ENCODE measurements at places on chromosomes 7 and 10.

GRCh38 chr7:37916673-37917660, at the start of gene SFRP4:
SFRP4 (minus strand) TSS chr7:37916817; CDS start chr7:37916537, 280 bp downstream.
- no peaks in the 10 kb centered on the region for H3K36me3 ChIP-seq
- DNase-seq: peak; percentile 14
- H3K27me3 ChIP-seq: peaks cover 69% of the 10 kb centered on the region
- peak within 1 kb of the TSS; percentile 58 for H3K4me3 ChIP-seq

- H3K27me3 ChIP-seq: no peaks in the 10 kb centered on the region
- no peak overlapping the region for H3K27ac ChIP-seq
- no peaks in the 10 kb centered on the region for H3K36me3 ChIP-seq
- H3K4me3 ChIP-seq: no peak overlapping the region
- peaks cover 60% of the 10 kb centered on the region for H3K4me1 ChIP-seq
Observed at GRCh38 chr7:131370523-131370968, 42.9 kb downstream of the MKLN1 start.

DNA sequence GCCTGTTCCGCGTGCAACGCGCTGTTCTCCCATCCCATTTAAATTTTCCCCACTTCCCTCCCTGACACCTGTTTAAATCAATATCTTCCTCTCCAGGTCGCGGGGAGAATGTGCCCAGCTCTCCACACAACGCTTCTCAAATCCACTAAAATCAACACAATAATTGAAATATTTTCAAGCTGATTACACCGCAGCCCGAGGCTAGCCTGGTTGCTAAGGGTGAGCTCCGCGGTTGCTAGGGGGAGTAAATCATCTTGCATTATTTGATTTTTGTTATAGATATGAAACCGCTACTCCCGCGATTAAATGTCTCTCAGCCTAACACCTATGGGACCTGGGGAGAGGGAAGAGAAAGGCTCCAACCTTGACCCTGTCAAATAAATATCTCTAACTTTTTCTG, 36.2 kb downstream of the UNCX start:
- peaks cover 44% of the 10 kb centered on the region for H3K27me3 ChIP-seq
- H3K27ac ChIP-seq: no peak overlapping the region
- no peak for DNase-seq
- no peak overlapping the region for H3K4me3 ChIP-seq

GRCh38 chr7:128944487-128945236, 6.9 kb downstream of the IRF5 start:
- H3K27me3 ChIP-seq: no peaks in the 10 kb centered on the region
- no peak overlapping the region for H3K4me3 ChIP-seq
- H3K4me1 ChIP-seq: peaks cover 41% of the 10 kb centered on the region
- no peak for DNase-seq
- H3K27ac ChIP-seq: no peak overlapping the region
- no peaks in the 10 kb centered on the region for H3K36me3 ChIP-seq

- no peak overlapping the region for H3K27ac ChIP-seq
- no peaks in the 10 kb centered on the region for H3K4me1 ChIP-seq
- no peak for DNase-seq
- no peak overlapping the region for H3K4me3 ChIP-seq
Observed at GRCh38 chr7:140611641-140612040, 29.0 kb downstream of the DENND2A start.

- H3K4me1 ChIP-seq: peaks cover 61% of the 10 kb centered on the region
- H3K27me3 ChIP-seq: no peaks in the 10 kb centered on the region
- peak overlapping the region; percentile 97 for H3K27ac ChIP-seq
- H3K36me3 ChIP-seq: no peaks in the 10 kb centered on the region
- peak overlapping the region; percentile 98 for H3K4me3 ChIP-seq
Observed at GRCh38 chr10:102645388-102645740, 1.1 kb downstream of the TRIM8 start.

DNA sequence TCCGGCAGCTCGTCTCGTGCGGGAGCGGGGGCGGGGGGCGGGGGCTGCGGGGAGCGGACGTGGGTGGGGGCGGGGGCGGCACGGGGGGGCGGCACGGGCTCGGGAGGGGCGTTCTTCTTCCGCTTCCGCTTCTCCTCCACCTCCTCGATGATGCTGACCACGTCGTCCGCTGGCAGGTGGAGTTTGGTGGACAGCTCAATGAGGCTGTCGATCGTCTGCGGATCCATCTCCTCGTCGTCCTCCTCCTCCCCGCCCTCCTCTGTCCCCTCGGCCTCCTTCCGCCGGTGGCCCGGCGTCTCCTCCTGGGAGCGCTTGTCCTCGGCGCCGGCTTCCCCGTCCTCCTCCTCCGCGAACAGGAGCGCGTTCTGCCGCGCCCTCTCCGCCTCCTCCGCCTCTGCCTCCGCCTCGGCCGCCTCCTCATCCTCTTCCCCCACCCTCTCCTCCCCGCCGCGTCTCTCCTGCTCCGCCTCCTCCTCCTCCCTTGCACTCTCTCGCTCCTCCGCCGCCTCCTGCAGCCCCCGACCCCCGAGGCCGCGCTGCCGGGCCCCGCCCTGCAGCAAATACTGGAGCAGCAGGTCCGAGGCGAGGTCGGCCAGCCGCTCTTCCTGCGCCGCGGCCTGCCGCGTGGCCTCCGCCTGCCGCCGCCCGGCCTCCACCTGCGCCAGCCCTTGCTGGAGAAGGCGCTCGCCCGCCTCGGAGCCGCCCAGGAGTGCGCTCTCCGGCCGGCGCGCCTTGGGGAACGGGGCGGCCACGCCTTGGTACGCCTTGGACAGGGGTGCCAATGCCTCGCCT, 1.9 kb downstream of the VGF start:
- no peak for DNase-seq
- peak overlapping the region; percentile 84 for H3K4me3 ChIP-seq
- H3K27ac ChIP-seq: no peak overlapping the region
- H3K27me3 ChIP-seq: peaks cover 29% of the 10 kb centered on the region

DNA sequence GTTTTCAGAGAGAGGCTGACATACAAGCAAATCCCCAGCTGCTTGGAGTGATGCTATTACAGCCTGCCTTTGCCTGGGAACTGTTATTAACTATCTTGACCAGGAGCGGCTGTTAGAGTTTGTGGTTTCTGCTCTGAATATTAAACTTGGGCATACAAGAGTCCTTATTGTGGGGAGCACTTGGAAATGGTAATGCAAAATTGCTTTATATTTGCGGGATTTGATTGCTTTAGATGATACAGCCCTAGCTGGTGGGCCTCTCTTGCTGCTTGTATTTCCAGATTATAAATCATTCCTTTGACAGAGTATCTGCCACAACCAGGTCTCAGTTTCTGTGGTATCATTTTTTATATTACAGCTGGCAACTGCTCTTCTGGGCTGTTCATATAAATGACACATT, 101.9 kb upstream of the FAM204A start:
- H3K4me3 ChIP-seq: no peak overlapping the region
- H3K4me1 ChIP-seq: no peaks in the 10 kb centered on the region
- DNase-seq: no peak

DNA sequence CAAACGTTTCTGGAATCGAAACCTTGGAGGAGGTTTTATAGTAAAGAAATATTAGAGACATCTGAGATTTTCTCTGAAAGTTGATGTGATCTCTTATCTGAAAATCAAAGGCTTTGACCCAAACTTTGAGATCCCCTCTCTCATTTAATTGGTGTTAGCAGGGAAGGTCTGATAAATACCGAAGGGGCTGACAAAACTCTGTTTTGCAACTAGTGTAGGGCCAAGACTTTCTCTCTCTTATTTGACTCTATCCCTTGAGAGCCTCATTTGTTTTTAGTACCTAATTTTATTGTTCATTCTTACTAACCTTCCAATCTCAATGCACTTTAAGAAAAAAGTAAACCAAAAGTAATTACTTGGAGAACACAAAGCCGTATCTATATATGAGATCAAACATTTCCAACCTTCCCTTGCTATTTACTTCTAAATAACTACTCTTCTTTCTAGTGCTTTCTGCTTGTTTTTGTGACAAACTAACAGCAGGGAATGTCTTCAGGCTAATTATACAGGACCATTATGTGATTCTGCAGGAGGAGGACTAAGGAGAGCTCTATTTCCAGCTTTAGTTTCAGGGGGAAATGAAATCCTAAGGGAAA, 33.4 kb upstream of the NPVF start:
- H3K4me1 ChIP-seq: peaks cover 9% of the 10 kb centered on the region
- DNase-seq: no peak
- peaks cover 55% of the 10 kb centered on the region for H3K27me3 ChIP-seq
- H3K4me3 ChIP-seq: no peak overlapping the region

DNA sequence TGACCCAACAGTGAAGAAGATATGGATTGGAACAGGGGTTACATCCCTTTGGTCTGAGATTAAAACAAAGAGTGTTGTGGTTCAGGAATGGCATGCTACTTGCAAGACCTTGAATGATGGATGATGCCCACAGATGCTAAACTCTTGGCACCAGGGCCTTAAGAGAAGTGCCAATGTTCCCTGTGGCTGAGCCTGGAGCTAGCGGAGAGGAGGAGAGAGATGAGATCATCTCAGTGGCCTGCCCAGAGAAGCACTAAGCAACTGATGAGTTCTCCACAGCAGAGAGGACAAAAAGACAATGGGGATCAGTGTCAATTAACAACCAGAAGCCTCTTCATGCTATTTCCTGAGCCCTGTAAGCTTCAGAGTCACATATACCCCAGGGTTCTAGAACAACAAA, 97.8 kb downstream of the ELAPOR2 start:
- no peaks in the 10 kb centered on the region for H3K36me3 ChIP-seq
- no peak for DNase-seq
- peaks cover 16% of the 10 kb centered on the region for H3K27me3 ChIP-seq

DNA sequence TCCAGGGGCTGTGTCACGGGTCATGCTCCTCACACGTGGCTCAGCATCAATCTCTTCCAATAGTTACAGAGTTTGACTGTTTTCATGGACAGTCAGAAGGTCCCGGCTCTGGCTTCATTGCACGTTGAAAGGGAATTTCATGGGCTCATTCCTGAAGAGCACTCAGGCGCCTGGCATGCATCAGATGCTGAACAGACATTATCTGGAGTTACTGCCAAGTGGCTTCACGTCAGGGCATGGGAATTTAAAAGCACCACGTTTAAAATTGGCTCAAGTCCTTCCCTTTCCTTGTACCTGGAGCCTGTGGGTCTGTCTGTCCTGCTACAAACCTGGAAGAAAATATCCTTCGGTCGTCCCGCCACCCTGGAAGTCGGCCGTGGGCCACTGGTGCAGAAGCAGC, 50.4 kb downstream of the CFAP46 start:
- DNase-seq: no peak
- no peak overlapping the region for H3K27ac ChIP-seq
- H3K27me3 ChIP-seq: peaks cover 42% of the 10 kb centered on the region
- H3K36me3 ChIP-seq: peaks cover 10% of the 10 kb centered on the region
- H3K4me1 ChIP-seq: no peaks in the 10 kb centered on the region
- no peak overlapping the region for H3K4me3 ChIP-seq

DNA sequence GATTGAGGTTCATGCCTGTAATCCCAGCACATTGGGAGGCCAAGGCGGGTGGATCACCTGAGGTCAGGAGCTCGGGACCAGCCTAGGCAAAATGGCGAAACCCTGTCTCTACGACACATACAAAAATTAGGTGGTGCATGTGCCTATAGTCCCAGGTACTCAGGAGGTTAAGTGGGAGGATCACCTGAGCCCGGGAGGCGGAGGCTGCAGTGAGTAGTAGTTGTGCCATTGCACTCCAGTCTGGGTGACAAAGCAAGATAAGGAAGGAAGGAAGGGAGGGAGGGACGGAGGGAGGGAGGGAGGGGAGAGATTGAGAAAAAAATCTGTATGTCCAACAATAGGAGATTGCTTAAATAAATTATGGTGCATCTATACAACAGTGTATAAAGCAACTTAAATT, 13.2 kb downstream of the TLL2 start:
- no peak overlapping the region for H3K4me3 ChIP-seq
- H3K27me3 ChIP-seq: no peaks in the 10 kb centered on the region
- H3K4me1 ChIP-seq: no peaks in the 10 kb centered on the region
- no peaks in the 10 kb centered on the region for H3K36me3 ChIP-seq
- no peak overlapping the region for H3K27ac ChIP-seq

DNA sequence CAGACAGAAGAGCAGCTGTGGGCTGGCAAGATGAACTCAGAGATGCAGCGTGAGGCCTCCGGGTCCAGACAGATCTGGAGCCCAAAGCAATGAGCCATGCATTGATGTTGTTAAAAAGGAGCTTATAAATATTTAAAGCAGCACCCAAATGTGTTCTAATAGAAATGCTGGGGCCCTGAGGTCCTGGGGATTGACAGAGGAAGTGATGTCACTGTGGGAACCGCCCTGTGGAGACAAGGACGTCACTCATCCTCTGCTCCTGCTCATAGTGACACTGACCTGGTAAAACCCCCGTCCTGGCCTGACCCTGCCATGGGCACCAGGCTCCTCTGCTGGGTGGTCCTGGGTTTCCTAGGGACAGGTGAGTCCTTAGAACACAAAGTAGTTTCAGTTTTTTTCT, 197.0 kb upstream of the PRSS58 start:
- no peak overlapping the region for H3K27ac ChIP-seq
- peaks cover 20% of the 10 kb centered on the region for H3K27me3 ChIP-seq
- H3K4me3 ChIP-seq: no peak overlapping the region
- no peaks in the 10 kb centered on the region for H3K36me3 ChIP-seq

DNA sequence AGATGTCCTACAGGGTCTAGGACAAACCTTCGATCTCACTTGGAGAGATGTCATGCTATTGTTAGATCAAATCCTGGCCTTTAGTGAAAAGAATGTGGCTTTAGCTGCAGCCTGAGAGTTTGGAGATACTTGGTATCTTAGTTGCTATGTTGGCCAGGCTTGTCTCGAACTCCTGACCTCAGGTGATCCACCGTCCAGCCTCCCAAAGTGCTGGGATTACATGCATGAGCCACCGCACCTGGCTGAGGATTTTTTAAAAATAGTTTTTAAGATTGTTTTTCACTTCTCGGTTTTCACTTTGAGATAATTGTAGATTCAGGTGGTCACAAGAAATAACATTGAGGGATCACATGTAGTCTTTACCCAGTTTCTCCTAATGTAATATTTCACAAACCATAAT, 738.3 kb upstream of the POM121L12 start:
- no peak overlapping the region for H3K27ac ChIP-seq
- H3K4me3 ChIP-seq: no peak overlapping the region
- H3K4me1 ChIP-seq: no peaks in the 10 kb centered on the region
- no peaks in the 10 kb centered on the region for H3K36me3 ChIP-seq
- no peak for DNase-seq

- H3K4me3 ChIP-seq: no peak overlapping the region
- H3K27ac ChIP-seq: no peak overlapping the region
Observed at GRCh38 chr10:28570598-28570997, 37.7 kb downstream of the WAC start.

DNA sequence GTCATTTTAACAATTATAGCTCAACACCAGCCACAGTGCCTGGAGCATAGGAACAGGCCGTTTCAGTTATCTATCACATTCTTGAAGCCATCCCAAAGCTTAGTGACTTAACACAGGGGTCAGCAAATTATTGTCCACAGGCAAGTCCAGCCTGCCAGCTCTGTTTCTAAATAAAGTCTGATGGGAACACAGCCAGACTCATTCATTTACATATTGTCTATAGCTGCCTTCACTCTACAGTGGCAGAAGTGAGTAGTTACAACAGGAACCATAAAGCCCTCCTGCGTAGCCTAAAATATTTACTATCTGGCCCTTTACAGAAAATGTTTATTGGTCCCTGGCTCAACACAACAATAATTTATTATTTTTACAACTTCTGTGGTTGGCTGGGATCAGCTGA, 407.5 kb upstream of the AUTS2 start:
- no peak for DNase-seq
- no peak overlapping the region for H3K4me3 ChIP-seq
- H3K36me3 ChIP-seq: no peaks in the 10 kb centered on the region
- H3K27ac ChIP-seq: no peak overlapping the region

All from naive B cell (primary cell).